Colonic mucosa (tissue), 4 donors: ENCODE measurements at places on chromosomes 7 and 10. TPM values are rescaled to one million over a fixed set of nuclear protein-coding genes. Genes with fewer than 3 reads are reported as not detected.

The WNT8B gene
- not detected for total RNA-seq

The URGCP gene
- total RNA-seq = 65.7 TPM

DNA sequence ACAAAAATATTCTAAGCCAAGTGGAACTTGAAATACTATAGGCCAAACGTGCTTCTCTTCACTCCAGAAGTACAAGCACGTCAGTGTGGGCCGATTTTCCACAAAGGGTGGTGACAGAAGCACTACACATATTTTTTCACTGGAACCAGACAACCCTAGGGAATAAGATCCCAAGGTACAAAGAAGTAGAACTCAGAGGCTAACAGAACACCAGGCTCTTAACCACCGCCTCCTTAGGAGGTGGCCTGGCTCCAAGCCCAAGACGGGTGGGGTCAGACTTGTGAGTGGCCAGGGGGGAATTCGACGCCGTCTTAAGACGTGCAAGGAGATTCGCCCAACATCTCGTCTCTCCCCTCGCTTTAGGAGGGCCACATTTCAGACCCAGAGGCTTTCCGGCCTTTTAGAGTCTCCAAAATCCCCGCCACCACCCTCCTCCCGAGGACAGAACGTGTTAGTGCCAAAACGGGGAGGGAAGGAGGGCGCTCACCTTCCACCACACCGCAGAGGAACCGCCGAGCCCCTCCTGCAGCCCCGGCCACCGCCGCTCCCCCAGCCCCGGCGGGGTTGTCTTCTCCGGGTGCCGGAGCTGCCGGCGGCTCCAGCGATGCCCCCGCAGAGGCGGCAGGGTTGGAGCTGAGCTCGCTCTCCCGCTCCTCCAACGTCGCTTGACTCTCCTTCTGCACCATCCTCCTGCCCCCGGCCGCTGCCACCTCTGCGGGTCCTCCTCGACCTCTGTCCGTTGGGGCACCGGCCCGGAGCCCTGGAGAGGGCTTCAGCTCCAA is 716 bp downstream of the OGA start:
- peak; percentile 95 for DNase-seq

GRCh38 chr7:1492640-1493039 is 11.5 kb downstream of the INTS1 start:
- DNase-seq = no peak

- peak; percentile 1 for DNase-seq
Observed at GRCh38 chr10:48613016-48613415, 8.1 kb upstream of the ARHGAP22 start.

DNA sequence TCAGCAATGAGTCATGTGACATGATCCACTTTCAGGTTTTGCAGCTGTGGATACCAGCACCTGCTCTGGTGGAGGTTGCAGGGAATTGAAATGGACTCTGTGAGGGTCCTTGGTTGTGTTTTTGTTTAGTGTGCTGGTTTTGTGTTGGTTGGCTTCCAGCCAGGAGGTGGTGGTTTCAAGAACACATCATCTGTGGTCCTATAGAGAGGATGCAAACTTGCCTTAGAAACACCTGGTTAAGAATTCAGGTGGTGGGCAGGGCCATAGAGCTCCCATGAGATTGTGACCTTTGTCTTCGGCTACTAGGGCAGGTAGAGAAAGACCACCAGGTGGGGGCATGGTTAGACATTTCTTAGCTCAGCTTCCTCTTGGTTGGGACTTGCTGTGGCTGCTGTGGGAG is 59.2 kb upstream of the CYP2C9 start:
- no peak for DNase-seq

DNA sequence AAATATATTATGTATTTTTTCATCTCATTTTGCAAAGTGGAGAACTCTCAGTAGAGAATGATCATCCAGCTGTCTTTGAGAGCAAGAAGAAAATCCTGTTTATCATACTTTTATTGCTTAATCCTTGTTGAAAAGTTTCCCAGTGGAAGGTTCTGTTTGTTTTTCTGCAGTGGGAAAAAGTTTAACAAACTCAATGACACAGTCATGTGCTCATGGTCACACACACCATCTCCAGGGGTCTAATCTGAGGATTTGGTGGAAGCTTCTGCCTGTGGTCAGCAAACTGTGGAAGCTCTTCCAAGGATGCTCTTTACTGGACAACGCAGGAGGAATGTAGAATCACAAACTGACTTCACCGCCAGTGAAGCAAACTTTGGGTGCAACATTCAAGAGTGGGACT is 1003.9 kb downstream of the SORCS3 start:
- DNase-seq = peak; percentile 23

DNA sequence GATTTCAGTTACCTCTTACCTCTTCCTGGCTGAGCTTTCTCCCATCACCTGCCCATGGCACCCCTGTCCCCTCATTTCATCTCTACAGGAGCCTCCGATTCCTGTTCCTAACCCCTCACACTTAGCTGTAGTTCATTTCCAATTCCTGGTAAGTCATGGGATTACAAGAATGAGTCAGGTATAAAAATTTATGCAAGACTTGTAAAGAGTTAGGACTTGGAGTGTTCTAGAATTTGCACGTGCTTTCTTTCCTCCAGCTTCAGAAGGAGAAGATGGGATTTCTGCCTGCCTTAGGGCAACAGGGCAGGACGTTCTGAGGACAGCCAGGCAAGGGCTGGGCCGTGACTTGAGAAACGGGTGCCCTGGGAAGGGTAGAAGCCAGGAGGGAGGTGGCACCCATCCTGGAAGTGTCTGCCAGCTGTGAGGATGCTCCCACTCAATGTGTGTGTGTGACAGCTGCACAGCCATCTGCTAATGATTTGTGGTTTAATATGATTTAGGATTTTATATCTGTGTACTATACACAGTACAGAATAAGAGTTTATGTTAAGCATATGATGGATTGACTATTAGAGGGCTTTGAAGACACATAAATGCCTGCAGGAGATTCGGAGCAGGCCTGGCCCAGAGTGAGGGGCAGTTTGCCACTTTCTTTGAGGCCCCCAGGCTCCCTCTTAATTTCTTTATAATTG is 81.5 kb upstream of the VIPR2 start:
- DNase-seq = no peak

GRCh38 chr7:42831718-42832522 is 80.0 kb downstream of the C7orf25 start:
- peak; percentile 42 for DNase-seq

GRCh38 chr7:134943785-134944400 is 42.4 kb upstream of the AGBL3 start:
- no peak for DNase-seq

GRCh38 chr7:157775560-157776332 is 438.9 kb downstream of the DNAJB6 start:
- no peak for DNase-seq
